Pulmonary artery endothelial cell (primary cell): ENCODE measurements at places on chromosomes 4 and X. TPM values are rescaled to one million over a fixed set of nuclear protein-coding genes. Genes with fewer than 3 reads are reported as not detected.

GRCh38 chr4:14111730-14112181, 484.2 kb upstream of the BOD1L1 start:
- no peak for DNase-seq

- no peak for DNase-seq
These were observed 17.0 kb downstream of the PRSS12 start for GRCh38 chr4:118335774-118336173.

Gene MEPE
- total RNA-seq: not detected in 2 replicates

GRCh38 chr4:153486281-153487151, 20.4 kb downstream of the TMEM131L start:
- DNase-seq: peak; percentile 52

DNA sequence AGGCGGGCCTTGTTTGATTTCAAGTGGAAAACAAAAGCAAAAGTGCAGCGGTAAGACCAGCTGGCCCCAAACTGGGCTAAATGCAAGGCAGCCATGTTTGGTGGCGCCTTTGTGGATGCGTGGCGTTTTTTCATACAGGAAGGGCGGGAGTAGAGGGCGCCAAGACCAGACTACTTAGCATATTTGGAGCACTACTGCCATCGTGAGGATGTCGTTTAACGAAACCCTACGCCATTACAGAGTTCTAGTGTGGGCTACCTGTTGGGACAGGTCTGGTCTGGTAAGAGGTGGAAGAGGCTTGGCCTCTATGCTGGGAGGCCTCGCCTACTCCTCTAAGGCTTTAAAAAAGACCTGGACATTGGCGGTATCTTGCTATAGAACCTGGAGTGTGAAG, 230.7 kb upstream of the STK26 start:
- DNase-seq: peak; percentile 81

DNA sequence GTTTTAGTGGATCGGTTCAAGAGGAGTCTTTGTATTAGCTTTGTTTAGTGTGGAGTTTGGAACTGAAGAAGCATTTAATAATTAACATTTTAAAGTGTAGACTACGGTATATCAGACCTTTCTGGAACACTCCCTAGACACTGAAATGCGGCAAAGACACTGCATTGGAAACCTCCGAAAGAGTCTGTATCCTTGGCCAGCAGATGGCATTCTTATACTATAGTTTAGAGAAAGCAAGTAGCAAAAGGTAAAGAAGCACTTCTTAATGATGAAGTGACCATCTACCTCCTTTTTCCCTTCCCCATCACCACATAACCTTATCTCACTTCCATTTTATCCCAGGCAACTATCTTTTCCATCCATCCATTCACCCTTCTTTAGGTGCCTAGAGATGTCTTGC, 7.6 kb downstream of the FABP2 start:
- no peak for DNase-seq

DNA sequence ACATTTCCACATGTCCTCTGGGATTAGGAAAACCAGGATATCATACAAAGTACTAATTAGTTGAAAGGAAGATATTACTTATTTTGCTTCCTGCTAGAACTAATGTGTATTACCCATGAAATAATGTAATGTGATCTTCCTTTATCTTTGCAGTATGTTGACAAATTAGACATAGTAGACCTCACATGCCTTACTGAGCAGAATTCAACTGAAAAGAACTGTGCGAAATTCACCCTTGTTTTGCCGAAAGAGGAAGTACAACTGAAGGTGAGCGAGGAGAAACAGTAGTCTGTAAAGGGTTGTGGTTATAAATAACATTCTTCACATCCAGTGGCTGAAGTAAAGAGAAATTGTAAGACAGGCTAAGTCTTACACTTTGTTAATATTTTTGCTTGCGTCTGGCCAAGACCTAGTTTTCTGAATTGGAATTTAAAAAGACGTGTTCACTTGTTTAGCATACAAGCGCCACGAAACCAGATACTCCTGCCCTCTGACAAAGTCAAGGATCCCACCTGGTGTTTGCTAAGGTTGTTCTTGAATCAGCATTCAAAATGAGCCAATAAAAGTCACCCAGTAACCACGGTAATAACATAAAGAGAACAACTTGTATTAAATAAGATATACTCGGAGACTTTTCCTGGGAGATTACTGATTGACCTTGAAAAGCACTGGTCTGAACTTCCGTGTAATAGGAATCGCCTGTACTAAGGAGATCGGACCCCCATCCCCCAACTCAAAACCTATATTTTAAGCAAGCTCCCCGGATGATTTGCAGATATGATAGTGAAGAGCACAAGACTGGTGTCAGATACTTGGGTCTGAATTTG, 16.9 kb downstream of the STAP1 start:
- DNase-seq: no peak

DNA sequence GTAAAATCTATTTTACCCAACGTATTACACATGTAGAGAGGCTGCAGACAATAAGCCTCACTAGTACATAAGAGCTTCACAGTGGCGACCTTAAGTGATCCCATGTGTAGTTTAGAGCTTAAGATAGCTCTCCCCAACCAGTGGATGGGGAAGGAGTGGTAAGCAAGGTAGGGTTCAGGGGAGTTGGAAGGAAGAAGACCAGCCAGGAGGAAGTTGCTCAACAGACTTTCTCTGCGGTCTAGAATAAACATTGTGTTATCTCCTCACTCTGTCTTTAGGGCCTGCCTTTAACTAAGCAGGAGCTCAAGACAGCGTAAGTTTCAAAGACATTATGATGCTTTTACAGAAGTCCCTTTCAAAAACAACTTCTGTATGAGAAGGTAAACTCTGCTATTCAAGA, 16.8 kb downstream of the MEPE start:
- DNase-seq: no peak

- no peak for DNase-seq
These were observed 12.4 kb downstream of the CTSO start for GRCh38 chr4:155941085-155941790.

GRCh38 chr4:38123555-38123954, 163.4 kb downstream of the PTTG2 start:
- DNase-seq: no peak

Gene SSX4
- not detected in 2 replicates for total RNA-seq

GRCh38 chrX:120439921-120440320, 29.2 kb downstream of the LAMP2 start:
- no peak for DNase-seq

DNA sequence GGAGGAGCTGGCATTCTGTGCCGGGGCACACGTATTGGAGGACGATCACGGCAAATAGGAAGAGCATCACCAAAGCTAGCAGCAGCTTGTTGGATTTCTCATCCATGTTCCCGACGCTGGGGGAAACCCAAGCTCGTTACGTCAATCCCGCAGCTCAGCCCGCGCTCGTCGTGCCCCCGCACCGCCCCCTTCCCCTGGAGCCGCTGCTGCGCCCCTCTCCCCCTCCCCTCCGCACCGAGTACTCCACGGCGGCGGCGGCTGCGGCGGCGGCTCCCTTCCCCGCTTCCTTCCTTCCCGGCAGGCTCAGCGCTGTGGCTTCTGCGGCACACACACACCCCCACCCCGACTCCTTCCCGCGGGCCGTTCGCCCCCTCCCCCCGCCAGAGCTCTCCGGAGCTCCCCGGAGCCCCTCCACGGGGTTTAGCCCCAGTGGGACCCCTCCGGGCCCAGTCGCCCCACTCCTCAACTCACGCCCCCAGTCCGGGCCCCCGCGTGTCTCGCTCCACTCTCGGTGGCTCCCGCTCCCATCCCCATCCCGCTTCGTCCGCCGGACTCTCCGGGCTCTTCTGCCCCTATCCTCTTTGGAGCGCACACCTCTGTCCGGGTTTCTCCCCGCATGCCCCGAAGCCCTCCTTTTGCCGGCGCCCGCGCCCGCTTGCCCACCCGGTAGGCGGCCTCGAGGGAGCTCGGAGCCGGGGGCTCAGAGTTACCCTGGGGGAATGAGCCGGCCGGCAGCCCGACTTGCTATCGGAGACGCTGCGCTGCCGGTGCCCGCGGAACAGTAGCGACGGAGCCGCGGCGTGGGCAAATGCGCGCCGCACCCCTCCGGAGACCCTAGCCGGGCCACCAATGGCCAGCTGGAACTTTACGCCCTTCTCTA, 978 bp downstream of the HS6ST2 start:
- DNase-seq: no peak

DNA sequence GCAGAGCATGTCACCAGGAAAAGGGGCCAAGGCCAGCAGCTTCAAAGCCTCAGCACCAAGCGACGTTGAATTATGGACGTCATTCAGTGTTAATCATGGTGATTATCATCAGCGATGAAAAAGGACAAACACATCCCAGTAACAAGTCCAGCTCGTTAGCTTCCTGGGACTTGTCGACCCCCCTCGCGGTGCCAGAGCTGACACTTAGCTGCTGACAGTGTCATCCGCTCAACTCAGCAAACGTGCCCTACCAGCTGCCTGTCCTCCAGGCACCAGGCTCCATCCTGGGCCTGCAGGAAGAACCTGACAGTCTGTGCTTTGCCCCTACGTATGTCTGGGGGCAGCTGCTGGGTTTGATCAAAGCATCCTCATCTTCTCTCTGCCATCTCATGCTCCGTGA, 137.0 kb upstream of the PSAPL1 start:
- no peak for DNase-seq

Gene TGIF2LX
- not detected in 2 replicates for total RNA-seq

Gene GLOD5
- not detected in 2 replicates for total RNA-seq

DNA sequence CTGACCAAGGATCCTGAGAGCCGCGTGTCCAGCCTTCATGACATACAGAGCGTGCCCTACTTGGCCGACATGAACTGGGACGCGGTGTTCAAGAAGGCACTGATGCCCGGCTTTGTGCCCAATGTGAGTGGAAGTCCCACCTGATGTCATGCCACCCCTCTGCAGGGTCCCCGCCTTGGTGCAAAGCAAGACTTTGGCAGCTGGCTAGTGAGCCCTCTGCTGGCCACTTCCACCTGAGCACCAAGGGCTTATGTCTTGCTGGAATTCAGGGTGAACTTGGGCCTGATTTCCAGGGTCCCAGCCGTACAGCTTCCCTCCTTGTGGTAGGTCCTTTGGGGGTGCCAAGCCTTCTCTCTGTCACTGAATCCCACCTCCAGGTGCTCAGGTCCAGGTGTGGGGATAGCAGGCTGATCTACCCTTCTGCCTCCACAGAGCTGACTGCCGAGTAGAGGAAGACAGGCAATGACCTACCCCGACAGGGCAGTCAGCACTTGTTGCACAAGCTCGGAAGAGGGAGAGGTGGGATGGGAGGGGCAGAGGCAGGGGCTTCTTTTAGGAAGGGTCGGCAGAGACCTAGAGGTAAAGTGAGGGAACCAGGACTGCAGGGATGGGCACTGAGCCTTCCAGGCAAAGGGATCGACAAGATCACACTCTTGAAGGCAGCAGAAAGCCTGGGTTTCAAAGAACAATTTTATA, 248.1 kb downstream of the EVC2 start:
- no peak for DNase-seq

DNA sequence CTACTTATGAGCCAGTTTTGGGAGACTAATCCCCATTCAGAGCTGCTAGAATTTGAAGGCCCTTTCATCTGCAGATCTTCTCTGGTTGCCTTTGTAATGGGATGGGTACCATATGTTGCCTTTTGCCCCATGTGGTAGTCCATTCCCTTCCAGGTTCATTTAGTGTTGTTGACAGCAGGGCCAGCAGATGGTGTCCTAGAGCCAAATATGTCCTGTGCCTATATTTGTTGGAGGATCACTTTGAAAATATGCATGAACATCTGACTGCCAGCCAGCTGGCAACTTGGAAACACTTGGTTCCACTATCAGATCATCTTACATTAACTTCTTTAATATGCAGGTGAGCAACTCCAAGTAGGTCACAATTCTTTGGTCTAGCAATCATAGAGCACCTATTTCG, 30.4 kb downstream of the CFAP299 start:
- no peak for DNase-seq

GRCh38 chrX:10831716-10832502, 211.5 kb upstream of the MID1 start:
- DNase-seq: no peak

Gene C4orf50
- total RNA-seq: not detected in 2 replicates

Gene DGAT2L6
- total RNA-seq: not detected in 2 replicates

DNA sequence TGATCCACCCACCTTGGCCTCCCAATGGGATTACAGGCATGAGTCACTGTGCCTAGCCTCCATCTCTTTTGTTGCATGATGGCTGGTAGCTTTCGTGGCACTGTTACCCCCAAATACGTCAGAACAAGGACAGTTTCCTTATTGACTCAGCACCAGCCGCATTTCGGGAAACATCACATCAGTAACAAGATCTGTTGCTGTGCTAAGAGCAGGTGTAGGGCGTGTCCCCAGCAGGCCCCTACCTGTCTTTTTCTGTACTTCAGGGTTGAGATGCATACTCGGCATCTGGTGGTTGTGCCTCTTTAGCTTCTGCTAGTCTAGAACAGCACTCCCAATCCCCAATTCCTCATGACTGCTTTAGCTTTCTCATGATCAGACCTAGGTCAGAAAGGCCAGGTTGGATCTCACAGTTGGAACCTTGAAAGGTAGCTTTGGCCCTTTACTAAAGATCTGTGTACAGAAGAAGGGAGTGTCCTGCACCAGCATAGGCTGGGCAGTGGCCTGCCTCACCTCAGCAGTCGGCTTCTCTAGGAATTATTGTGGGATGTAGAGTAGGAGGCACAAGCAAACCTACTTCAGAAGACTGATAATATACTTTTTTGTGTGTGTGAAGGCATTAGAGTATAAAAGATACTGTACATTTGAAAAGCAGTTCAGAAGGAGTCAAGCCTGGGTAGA, 36.8 kb downstream of the NSD2 start:
- no peak for DNase-seq

GRCh38 chr4:124179506-124180186, 532.9 kb downstream of the ANKRD50 start:
- DNase-seq: no peak

Gene KIAA1210
- total RNA-seq: not detected in 2 replicates

DNA sequence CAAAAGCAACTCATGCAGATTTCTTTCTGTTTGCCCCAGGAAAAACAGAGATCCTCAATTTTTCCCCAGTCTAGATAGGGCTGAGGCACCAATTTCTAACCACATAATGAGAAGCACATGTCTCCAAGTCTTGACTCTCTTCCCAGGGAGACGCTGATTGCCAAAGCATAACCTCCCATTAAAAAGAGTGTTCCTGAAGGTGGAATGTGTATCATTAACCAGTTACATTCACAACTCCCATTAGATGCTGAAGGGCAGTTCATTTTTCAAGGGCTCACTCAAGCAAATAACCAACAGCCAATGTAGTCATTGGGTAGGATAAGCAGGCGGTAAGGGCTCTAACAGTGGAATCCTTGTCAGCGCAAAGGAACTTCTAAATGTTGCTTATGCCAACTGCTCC, 27.5 kb downstream of the TMEM47 start:
- DNase-seq: no peak

Gene USP51
- 1.1 and 1.3 TPM in 2 replicates for total RNA-seq

DNA sequence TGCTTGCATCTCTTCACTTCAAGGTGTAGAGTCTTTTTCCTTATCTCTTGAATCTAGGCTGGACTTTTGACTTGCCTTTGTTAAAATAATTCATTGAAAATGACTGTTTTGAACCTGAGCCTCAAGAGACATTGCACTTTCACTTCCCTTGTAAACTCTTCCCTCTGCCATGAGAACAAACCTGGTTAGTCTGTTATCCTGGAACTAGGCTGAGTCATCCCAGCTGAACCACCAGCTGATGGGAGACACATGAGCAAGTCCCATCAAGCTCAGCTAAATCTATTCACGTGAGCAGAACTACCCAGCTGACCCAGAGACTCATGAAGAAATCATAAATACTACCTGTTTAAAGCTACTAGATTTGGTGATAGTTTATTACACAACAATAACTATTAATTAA, 202.3 kb upstream of the CENPE start:
- no peak for DNase-seq

GRCh38 chr4:130073145-130073790, 977.3 kb downstream of the C4orf33 start:
- DNase-seq: no peak

Gene FAM184B
- total RNA-seq: not detected in 2 replicates

Gene KANTR
- total RNA-seq: 4.6 and 5.7 TPM in 2 replicates

- no peak for DNase-seq
These were observed 792 bp downstream of the PPID start for GRCh38 chr4:158722291-158722916.
